ENCODE measurements at places on chromosomes 3 and 15. TPM values are rescaled to one million over a fixed set of nuclear protein-coding genes. Genes with fewer than 3 reads are reported as not detected.

Gene POC1A
- 31.7 TPM for total RNA-seq

Gene HRG
- total RNA-seq: not detected

Gene TF
- 0.03 TPM for total RNA-seq

Gene BBX
- 27.3 TPM for total RNA-seq

Gene PPARG
- total RNA-seq: not detected

Gene NR2E3
- not detected for total RNA-seq

Gene ASB14
- total RNA-seq: not detected

Gene TMEM212
- not detected for total RNA-seq

Gene GPR62
- total RNA-seq: not detected

Gene DIPK2A
- total RNA-seq: 23.8 TPM

DNA sequence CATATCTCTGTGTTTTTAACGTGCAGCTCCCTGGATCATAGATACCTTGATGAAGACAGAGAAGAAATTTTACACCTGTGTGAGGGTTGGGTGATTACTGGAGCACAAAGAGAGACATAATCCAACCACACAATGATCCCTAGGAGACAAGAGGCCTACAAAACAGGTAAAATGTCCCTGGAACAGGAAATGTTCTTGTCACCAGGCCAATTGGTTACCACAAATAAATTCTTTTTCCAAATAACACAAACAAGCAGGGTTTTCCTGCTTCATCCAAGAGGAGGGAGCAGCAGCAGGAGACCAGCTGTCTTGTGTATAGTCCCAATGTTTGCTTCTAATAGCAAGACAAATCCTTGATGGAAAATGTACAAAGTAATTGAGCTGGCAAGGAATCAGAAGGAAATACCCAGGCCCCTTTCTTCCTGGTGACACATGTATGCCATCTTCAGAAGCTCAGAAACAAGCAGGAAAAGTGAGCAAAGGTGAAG is 1.4 kb downstream of the MGLL start:
- DNase-seq: no peak

- DNase-seq: peak; percentile 78
Measured at GRCh38 chr3:16290007-16290826, 25.2 kb downstream of the OXNAD1 start.

GRCh38 chr15:72276326-72276700 is 4.0 kb upstream of the PARP6 start:
- DNase-seq: no peak

DNA sequence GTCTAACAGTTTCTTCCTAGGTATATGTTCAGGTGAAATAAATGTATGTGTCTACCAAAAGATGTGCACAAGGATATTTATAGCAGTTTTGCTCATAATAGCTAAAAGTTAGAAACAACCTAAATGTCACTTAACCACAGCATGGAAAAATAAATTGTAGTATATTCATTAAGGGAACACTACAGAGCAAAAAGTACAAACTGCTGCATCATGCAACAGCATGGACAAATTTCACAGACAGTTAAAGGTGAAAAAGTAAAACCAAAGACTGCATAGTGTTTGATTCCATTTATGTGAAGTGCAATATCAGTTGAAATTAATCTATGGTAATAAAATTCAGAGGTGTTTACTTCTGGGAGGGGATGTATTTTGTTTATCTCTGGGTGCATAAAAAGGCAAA is 62.5 kb downstream of the FBXL2 start:
- no peak for DNase-seq

GRCh38 chr3:172040078-172040980 is 951 bp downstream of the FNDC3B start:
- peak; percentile 39 for DNase-seq

GRCh38 chr3:65568497-65568896 is 470.2 kb downstream of the MAGI1 start:
- DNase-seq: no peak

DNA sequence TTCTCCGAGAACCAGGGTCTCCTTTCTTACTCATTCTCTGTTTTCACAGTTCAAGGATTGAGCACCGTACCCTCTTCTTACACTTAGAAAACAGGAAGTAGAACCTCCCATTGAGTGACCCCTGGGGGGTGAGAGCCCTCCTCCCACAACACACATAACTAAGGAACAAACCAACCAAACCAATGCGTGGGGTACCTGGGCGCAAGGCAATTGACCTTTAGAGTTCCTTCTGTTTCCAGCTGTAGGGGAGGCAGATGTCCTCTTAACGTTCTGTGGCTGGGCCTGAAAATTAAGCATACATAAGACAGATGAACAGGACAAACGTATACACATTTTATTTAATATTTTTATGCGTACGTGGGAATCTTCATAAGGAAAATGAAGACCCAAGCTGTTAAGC is 33.5 kb upstream of the TIMP4 start:
- DNase-seq: no peak

DNA sequence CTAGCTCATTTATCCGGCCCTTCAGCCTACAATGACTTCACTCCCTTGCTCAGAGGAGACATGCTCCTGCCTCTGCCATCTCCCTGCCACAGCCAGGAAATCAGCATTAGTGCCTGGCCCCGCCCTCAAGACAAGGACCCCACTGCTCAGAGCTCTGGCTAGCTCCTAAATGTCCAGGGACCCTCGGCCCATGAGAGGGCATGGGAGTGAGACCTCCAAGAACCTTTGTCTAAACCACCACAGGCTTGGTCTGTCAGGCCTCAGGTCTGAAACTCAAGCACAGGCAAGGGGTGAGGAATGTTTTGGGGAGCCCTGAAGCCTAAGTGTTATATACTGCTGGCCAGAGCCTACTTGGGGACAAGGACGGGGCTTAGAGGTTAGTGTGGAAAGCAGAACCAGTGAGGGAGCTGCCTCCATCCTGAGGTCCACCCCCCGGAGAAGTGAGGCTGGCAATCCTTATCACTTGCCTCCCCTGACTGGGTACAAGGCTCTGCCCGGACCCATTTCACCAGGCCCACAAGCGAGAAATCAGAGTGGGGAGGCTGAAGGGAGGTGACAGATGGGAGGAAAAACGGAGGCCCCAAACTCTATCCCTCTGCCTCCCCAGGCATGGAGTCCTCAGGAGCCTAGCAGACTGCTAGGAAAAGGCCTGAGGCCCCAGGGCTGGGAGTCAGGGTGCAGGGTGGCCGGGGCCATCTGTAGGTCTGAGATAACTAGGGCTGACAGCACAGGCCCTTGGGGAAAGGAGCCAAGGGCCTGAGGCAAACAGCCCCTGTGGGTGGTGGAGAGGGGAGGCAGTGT is 18.8 kb downstream of the SHF start:
- DNase-seq: no peak

DNA sequence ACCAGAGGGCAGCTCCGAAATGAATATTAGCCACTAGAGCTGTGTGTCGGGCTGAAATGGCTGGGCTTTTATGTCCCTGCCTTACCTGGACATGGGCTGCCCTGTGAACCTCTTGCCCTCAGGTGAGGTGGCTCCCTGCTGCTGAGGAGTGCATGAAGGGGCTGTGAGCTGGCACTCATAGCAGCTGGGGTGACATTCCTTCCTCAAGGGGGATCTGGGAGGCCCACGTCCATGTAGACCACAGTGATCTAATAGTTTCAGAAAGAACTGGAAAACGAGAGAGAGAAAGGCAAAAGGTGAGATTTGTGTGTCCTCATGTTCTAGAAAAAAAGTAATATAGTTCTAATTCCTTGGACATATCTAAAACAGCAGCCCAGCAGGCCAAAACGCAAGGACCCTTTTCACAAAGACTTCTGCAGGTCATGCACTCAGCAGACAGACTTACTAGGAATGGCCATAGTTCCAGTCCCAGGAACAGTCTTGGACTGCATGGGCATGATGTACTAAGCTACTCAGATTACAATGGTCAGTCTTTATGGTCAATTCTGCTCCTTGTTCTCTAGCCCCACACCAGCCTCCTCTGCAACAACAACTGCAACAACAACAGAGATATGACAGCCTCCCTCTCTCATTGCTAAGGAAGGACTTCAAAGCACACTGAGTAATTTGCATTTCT is 10.8 kb upstream of the SLC24A5 start:
- DNase-seq: no peak

DNA sequence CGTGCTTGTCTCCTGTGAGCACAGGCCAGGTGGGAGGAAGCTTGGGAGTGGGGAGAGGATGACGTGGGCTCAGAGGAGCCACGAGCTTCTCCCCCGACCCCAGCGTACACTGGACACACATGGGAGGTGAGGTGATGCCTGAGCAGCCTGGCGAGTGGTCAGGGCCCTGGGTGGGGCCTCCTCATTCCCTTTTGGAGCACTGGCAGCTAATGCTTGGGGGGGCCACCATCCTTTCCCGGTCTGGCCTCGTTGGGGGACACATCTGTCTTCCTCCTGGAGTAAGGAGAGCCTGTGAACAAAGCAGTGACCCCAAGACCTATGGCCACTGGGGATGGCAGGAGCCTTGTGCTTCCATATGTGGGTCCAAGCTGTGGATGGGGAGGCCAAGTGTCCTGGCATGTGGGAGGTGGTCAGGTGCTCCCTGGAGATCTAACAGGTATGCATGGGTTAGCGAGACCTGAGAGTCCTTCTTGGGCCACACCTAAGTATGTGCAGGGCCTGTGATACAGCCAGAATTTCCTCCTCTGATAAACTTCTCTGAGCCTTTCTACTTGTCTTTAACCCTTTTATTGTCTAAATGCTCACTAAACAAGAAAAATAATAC is 9.5 kb downstream of the KLF13 start:
- DNase-seq: no peak

DNA sequence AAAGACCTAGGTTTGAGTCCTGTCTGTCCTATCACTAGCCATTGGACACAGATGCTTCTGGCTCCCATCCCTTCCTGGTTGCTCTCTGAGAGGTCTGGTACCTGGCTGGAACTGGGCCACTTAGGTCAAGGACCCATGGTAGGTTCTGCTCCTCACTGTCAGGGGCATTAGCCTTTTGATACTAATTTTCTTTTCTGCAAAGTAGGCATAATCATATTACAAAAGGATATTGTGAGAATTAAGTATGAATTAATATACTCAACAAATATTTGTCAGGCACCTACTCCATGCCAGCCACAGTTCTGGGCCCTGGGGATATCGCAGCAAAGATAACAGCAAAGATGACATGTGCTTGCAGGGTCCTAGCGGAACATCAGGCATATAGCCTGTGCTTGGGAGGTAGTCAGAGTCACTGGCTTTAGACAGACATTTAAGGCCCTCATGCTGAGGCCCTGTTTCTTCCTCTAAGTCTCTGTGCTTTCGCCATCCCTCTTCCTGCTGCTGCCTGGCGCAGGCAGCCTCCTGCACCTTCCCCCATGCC is 25.6 kb upstream of the LCTL start:
- no peak for DNase-seq

GRCh38 chr15:40313531-40314398 is 6.0 kb upstream of the PLCB2 start:
- DNase-seq: peak; percentile 47

DNA sequence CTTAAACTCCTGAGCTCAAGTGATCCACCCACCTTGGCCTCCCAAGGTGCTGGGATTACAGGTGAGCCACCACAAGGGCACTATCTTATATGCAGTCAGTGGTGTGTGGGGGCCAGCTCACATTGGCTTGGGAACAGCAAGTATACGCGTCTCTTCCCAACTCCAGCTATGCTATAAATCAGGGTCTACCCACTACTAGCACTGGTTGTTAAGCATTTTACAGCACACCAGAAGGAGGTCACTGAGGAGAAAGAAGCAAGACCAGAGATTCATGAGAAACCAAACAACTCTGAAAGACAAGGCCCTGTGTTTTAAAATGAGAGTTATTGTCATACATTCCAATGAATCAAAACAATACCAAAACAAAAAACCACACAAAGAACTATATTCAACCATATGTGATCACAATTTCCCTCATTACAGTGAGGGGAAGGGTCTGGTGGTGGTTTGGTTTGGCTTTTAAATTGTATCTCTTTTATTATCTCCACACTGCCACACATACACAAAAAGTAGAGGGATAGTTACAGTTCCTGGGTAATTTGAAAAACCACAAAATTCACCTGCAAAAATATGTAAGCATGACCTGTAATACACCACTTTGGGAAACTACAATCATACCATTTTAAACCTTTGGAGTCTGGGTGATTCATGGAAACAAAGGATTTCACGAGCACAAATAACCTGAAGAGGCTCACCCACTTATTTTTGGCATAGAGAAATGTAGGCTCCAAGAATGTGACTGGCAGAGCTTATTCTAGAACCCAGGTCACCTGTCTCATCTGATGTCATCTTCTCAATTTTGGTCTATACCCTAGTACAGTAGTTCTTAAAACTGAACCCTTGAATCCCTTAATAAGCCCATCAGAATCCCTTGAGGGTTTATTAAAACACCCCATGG is 5.2 kb downstream of the MAGI1 start:
- no peak for DNase-seq

- DNase-seq: no peak
Measured at GRCh38 chr3:56406826-56407515, 61.3 kb downstream of the ERC2 start.

DNA sequence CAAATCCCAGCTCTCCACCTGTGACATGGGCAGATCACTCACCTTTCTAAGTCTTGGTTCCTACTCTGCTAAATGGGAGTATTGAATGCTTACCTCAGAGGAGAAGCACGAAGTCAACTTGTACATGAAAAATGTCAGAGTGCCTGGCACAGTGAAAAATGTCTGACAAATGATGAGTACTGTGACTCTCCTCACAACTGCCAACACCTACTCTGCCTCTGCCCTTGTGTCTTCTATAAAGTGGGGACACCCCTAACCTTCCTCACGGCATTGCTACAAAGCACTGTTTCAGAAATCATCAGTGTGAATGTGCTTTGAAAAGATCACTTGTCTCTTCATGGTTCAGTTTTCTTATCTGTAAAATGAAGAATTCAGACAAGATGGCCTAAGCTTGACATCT is 940 bp upstream of the CCR1 start:
- DNase-seq: no peak

GRCh38 chr15:81865850-81866537 is 179.8 kb downstream of the MEX3B start:
- DNase-seq: no peak

- peak; percentile 63 for DNase-seq
Measured at GRCh38 chr15:82999905-83000671, 11.4 kb downstream of the C15orf40 start.

- no peak for DNase-seq
Measured at GRCh38 chr15:52288986-52289385, 6.6 kb downstream of the MYO5C start.

DNA sequence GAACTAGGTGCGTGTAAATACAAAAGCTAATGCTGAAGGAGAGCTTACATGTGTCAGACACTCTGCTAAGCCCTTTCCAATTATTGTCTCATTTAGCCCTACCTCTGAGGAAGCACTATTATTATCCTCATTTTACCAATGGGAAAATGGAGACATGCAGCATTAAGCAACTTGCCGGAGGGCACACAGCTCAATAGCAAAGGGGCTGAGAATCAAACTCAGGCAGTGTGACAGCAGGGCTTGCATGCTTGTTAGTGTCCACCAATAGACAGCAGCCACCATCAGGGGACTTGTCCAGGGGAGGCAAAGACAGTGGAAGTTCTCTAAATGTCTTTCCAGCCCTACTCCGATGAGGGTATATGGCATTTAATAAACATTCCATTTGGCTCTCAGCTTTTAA is 548.6 kb downstream of the MAGI1 start:
- DNase-seq: no peak

Data from activated CD8-positive, alpha-beta T cell treated with anti-CD3 and anti-CD28 coated beads, Interleukin-2, amount 10 ng/mL, durations not matched to agents 7 days and 5 days (primary cell).